ENCODE measurements at places on chromosomes 4 and X.
A peak's percentile ranks its signal among the peaks of the same experiment; 100 is the strongest.

DNA sequence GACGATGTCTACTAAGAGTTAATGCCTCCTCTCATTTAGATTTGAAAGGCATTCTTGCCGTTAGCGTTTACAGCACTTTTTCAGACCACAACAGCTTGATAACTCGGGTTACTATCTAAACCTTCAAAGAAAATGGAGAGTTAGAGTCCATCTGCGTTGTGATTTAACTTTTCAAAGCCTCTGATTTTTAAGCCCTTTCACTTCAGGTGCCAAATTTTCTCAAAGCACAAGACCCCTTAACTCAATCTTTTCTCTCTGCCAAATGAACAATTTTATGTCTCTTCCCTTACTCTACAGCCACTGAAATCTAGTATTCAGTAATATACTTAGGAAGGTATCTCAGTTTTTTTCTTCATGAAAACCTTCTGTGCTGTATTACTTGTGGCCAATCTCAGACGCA lies 310.5 kb downstream of the TENM3 start:
- no peak for DNase-seq

DNA sequence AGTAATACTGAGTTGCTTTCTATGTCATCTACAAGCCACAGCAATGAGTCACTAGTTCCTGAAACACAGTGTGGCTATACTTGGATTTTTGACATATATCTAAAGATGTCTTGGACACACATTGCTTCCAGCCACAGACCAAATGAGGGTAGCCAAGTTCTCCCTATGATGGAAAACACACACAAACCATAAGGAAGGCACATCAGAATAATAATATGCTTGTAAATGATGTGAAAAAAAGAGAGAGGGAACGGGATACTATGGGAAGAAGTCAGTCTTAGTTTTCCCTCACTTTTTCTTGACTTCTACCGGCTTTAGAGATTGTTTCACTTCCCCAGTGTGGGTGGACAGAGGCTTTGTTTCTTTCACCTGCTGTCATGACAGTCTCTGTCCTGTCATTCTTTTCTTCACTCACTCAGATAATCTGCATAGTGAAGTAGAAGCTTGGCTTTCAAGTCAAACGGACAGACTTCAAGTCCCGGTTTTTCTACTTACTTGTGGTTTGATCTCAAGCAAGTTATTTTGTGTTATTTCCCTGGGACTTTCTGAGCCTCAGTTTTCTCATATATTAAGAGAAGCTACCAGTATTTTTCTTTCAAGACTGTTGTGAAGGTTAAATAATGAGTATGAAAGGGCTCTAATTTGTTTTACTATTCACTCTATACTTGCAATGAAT lies 34.7 kb downstream of the P2RY10 start:
- no peak for DNase-seq

GRCh38 chr4:61200916-61201526 lies 895 bp downstream of the ADGRL3 start:
- peak; percentile 19 for DNase-seq

- peak; percentile 64 for DNase-seq
Measured at GRCh38 chr4:15649914-15650545, 5.1 kb downstream of the FBXL5 start.

- DNase-seq, result no peak
Measured at GRCh38 chr4:39936565-39937418, 40.9 kb downstream of the PDS5A start.

DNA sequence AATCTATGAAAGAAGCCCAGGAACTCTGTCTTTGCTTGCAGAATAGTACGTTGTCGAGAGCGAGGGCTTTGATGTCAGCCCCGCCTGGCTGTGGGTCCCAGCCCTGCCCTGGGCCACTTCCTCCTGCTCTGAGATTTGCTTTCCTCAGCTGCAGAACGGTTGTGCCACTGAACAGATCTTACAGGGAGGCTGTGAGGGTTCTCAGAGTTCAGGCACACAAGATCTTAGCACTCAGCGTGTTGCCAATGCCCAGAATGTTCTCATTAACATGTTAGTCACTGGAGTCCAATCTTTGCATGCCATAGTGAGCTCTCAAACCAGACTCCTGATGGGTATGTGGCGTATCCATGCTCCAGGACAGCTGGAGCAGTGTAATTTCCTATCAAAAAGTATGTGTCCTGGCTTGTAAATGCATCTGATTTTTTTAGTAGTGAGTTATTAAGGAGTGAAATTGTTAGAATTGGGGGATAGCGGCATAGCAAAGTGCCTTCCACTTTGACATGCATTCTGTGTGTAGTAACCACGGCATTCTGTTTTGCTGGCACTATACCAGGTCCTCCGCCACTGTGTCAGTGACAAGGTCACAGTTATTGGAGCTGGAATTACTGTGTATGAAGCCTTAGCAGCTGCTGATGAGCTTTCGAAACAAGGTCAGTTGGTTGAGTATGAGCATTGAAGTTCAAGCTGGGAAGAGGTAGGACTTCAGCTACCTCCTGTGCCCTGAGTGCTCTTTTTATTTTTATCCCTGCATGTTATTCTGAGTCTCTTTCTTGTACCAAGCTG lies 31.6 kb downstream of the TKTL1 start:
- DNase-seq, result no peak

DNA sequence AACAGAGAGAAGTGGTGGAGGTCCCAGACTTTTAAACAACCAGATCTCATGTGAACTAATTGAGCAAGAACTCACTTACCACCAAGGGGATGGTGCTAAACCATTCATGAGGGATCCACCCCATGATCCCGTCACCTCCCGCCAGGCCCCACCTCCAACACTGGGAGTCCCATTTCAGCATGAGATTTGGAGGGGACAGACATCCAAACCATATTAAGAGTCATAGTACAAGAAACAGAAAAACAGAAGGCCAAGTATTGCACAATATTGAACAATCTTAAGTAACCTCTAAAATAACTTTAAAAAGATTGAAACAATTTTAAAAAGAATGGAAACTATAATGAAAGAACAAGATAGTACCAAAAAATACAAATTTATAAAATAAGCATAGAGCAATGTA lies 110.0 kb downstream of the CBR4 start:
- no peak for DNase-seq

DNA sequence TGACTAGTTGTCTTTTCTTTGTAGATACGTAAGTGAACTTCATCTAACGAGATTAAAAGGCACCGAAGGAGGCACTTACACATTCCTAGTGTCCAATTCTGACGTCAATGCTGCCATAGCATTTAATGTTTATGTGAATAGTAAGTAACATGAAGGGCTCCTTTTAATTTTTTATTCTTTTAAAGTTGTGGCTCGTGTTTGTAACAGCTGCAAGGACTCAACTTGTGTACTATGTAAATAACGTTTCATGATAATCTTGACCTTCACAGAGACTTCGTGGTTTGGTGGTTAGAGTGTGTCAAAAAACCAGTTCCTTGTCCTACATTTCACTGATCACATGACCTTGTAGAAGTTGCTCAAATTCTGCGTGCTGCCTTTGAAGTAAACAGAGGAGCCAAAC lies 51.6 kb downstream of the KIT start:
- DNase-seq, result no peak

DNA sequence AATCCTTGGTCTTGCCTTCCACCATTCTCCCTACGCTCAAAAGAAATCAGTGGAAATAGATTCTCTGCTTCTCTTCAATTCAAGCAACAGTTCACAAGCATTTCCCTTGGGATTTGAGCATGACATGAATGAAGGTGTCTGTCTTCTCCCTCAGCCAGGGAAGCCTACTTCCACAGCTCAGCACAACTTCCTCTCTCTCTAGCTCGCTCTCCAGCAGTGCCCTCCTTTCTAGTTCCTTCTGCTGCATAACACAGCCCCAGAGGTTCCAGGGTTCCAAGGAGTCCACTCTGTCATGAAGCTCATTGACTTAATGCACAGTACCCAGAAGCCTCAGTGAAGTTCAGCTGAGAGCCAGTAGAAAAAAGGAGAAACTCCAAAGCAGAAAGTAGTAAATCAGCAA lies 81.3 kb downstream of the PLS3 start:
- no peak for DNase-seq

DNA sequence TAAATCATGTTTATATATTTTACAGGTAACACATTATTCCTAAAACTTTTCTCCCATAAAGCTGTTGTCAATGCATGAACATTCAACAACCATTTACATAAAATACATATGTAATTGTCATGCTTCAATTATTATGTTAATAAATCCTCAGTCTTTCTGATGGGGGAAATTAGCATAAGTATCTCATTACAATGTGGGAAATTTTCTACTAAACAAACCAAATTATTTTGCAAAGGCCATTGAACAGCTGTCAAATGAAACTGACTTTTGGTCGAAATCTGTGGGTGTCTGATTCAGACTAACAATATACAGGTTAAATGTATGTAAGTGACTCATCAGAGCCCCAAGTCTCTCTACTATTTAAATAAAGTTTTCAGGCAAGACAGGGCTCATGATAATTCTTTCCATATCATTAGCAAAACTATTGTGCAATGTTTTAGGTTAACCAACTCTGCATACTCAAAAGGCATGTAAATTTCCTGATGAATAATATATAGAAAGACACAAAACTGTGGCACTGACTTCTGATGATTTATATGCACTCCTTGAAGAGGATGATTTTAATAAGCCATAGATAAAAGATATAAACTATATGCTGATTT lies 795.3 kb upstream of the AADAT start:
- no peak for DNase-seq

DNA sequence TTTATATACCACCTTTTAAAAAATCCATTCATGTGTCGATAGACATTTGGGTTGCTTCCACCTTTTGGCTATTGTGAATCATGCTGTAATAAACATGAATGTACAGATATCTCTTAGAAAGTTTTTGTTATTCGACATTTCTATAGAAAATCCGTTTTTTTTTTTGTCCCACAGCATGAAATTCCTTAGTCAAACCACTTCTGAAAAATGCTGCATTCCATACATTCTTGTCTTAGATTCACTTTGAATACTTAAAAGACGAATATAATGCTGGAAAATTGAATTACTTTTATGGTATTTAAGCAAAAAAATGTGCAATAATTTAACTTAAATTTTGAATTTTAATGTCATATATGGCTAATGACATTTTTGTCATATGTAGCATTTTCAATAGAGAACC lies 1345.5 kb downstream of the TECRL start:
- no peak for DNase-seq

- no peak for DNase-seq
Measured at GRCh38 chr4:117422297-117422696, 336.9 kb upstream of the TRAM1L1 start.

GRCh38 chr4:94577136-94577535 lies 125.4 kb downstream of the PDLIM5 start:
- peak; percentile 7 for DNase-seq

All from kidney tubule cell (primary cell).